ENCODE measurements at places on chromosomes 4 and X.
A peak's percentile ranks its signal among the peaks of the same experiment; 100 is the strongest.

DNA sequence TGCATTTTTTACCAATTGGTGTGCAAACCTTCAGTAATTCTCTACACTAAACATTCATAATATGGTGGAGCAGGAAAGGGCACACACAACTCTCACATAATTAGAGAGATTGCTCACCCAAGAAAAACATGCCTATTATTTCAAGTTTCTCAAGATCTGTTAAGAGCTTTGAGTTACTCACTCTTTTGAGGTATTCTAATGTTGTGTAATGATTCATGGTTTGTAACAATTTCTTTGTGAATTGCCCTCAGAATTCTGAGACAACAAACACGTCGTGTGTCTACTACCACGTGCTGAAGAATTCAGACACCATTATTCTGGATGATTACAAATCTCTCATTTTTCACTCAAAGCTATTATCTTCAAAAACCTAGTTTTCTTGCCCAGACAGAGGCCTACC, 82.8 kb downstream of the PDGFC start:
- DNase-seq: no peak

- DNase-seq: no peak
These were observed 42.8 kb upstream of the PRDM8 start for GRCh38 chr4:80154545-80154933.

- no peak for DNase-seq
These were observed 95.7 kb downstream of the SPANXN4 start for GRCh38 chrX:143121477-143121876.

DNA sequence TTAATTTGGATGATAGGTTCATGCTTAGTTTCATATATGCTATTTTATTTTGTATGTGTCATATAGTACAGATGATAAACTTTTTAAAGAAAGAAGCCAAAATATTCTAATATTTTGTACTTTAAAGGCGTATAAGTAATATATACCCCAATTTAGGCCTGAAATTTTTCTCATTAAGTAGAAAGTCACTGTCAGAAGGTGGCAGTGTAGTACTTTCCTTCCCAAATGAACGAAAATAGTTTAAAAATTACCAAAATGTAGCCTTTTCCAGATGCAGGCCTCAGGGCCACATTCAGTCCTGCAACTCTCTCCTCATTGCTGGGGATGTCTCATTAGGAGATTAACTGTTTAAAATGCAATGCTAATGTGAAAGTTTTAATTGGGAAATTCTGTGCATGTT, 1263.6 kb downstream of the C4orf33 start:
- no peak for DNase-seq

DNA sequence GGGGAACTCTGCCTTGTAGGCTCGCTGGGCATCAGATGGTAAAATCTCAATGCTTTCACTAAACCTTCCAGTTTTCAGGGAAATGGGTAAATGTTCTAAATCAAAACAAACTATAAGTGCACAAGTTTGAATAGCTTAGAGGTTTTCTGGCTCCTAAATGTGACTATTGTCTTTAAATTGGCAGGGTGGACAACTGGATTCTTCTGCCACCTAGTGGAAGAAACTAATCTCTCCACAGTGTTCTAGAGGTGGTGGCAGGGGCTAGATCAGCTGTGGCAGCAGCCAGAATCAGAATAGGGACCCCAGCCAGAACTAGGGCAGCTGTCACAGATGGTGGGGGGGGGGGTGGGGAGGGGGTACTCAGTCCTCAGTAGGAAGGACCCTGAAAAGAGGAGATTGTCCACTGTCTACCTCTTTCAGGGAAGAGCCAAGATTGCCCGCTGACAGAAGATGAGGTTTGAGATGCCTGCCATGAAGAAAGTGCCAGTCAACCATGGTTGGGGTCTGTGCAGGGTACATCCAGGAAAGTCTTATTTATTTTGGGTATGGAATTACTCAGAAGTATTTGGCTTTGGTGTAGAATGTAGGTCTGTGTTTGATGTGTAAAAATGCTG, 201.4 kb downstream of the CCNG2 start:
- DNase-seq: no peak

GRCh38 chr4:109052821-109053220, 249.6 kb downstream of the COL25A1 start:
- DNase-seq: no peak

DNA sequence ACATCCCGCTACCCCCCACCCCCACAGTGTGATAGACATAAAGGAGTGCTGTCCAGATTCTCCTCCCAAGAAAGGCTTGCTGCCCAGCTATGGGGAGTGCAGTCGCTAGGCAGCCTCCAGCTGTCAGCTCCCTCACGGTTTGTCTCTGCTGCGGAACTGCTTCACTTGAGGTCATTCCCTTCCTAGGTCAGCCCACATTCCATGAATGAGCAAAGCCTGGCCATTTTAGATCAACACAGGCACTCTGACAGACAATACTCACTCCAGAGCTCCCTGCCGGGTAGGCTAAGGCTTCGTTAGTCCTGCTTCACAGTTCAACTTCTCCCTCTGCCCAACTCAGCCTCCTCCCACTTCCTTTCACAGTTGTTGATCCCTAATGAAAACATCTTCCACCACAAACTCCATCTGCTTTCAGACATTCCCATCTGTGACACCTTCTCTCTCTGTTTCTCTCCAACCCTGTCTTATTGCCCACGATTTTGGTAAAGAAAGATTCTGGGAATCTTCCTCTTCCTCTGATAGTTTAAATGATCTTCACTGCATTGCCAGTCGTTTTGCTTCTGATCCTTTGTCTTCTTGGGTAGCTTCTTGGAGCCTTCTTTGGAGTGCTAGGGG, 318.9 kb upstream of the F9 start:
- DNase-seq: no peak

- no peak for DNase-seq
These were observed 406.4 kb downstream of the FAM47A start for GRCh38 chrX:33725535-33726210.

GRCh38 chr4:186758929-186759682, 35.5 kb upstream of the FAT1 start:
- DNase-seq: no peak

DNA sequence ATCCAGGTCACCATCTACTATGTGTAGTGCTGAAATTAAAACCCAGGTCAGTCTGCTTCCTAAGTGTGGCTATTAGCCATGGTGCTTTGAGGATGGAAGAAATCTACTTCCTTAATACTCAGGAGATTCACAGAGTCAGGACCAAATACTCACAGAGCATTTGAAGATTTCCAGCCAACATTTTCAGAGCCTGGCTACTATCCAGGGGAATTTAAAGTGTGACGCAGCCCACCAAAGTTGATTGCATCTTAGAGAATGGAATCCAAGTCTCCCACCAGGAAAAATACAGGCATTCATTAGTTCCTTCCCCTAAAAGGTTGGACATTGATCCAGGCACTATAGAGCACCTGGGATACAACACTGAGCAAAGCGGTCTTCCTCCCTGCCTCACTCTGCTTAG, 83.8 kb downstream of the HS3ST1 start:
- no peak for DNase-seq

DNA sequence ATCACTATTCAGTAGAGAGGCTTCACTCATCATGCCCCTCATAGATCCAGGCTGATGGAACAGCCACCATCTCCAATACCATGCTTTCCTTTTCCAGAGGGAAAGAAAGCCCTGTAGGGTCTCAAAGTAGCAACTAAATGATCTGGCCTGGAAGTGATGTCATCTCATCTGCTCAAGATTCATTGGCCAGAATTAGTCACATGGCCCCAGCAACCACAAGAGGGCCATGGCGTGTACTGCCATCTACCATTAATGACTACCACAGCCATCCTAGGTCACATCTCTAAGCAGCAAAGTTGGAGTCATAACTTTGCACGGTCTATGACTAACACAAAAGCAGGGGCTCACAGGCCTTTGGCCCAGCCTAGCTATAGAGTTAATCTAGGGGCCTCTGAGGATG, 194.8 kb downstream of the KIT start:
- DNase-seq: no peak

- DNase-seq: no peak
These were observed at the start of gene NAP1L2 for GRCh38 chrX:73214426-73215094. NAP1L2 (minus strand) TSS chrX:73214851; CDS start chrX:73214492, 359 bp downstream.

DNA sequence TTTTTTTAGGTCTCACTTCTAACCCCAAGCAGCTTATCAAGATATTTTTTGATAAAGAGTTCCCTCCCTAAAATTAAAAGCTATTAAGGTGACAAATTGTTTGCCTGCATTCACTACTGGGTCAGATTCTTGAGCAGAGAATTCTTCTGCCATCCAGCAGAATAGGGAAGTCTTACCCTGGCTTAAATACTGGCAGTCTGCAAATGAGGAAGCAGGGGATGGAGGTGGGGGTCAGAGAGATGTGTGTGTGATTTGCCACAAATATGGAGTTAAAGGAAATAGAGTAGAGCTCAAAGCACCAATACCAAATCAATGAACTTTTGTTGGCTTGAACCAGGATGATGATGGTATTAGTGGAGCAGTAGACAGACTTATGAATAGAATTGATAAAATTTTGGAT, 122.2 kb downstream of the ANXA5 start:
- DNase-seq: no peak

- peak; percentile 39 for DNase-seq
These were observed 151.5 kb downstream of the CORIN start for GRCh38 chr4:47686294-47686872.

GRCh38 chr4:144355811-144356757, 215.6 kb upstream of the GYPA start:
- DNase-seq: no peak

DNA sequence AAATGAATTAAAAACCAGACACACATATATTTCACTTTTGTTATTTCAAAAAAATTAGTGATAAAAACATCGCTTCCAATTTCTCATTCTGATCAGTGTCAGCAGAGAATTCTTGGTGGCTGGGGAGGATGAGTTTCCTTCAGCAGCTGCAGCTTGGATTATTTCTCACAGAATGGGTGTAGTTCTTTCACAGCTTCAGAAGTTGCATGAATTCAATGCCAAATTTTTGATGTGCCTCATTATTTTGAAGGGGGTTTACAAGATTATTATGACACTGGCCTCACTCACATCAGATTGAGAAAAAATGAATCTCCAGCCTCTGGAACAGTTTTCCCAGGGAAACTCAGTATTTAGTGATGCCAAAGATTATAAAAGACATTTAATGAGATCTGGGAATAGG, 184.9 kb upstream of the WDFY3 start:
- DNase-seq: no peak

GRCh38 chr4:150533673-150534072, 48.3 kb upstream of the MAB21L2 start:
- DNase-seq: no peak

DNA sequence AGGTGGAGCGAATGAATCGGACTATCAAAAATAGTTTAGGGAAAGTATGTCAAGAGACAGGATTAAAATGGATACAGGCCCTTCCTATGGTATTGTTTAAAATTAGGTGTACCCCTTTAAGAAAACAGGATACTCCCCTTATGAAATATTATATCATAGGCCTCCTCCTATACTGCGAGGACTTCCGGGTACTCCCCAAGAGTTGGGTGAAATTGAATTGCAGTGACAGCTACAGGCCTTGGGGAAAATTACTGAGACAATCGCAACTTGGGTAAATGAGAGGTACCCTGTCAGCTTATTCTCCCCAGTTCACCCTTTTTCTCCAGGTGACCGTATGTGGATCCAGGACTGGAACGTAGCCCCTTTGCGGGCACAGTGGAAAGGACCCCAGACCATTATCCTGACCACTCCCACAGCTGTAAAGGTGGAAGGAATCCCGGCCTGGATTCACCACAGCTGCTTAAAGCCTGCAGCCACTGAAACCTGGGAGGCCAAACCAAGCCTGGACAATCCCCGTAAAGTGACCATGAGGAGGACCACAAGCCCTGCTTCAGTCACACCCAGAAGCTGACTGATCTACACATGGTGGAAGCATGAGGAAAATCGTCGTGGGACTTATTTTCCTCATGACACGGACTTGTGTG, 1138.1 kb downstream of the ARAP2 start:
- no peak for DNase-seq

- no peak for DNase-seq
These were observed 40.1 kb downstream of the APLN start for GRCh38 chrX:129614481-129615255.

DNA sequence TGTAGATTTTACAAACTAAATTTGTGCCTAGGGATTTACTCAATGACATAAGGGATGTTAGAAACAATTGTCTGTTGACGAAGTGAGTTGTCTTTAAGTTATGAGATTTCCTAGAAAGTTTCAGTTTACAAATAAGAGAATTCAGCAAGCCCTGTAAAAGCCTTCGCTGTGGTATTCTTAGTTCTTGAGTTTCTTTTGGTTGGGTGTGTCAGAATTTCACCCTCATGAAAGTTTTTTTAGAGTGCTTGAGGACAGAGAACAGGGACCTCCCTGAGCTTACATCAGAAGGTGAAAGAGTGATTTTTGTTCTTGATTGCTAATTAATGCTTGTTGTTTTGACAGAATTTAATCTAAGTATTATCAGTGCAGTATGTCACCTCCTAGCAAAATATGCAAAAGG, 2628.2 kb downstream of the ARAP2 start:
- DNase-seq: no peak

DNA sequence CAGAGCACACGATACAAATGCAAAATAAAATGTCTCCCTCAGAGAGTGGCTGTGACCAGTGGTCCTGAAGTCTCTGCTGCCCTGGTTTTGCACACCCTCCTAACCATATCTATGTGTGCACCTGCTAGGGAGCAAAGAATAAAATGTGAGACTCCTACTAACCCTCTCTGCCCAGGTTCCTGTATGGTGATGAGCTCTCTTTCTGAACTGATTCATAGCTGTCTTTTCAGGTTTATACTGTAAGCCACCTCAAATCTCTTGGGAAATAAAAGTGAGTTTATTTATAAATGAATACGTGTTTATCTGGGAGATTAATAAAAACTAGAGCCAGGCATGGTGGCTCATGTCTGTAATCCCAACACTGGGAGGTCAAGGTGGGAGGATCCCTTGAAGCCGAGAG, 126.0 kb upstream of the RBPJ start:
- DNase-seq: no peak

DNA sequence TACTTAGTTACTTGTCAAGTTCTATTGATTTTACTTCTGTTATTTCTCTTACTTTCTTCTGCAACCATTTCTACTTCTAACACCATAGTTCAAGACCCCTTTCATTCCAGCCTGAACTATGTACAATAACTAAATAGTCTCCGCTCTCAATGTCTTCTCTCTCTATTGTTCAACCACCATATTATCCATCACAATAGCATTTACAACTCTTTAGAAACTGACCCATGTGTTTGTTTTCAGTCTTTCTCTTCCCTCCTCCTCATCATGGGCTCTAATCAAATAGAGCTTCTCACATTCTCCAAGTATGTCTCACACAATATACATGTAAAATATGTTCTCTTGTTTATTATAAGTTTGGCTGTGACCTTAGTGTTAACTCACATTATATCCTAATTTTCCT, 143.6 kb downstream of the ZAR1 start:
- no peak for DNase-seq

GRCh38 chr4:113919611-113920010, 59.8 kb downstream of the ARSJ start:
- DNase-seq: no peak

- no peak for DNase-seq
These were observed 96.2 kb downstream of the CDS1 start for GRCh38 chr4:84678976-84679744.
